KG1 (cell line): ENCODE measurements at places on chromosomes 2 and 18.

GRCh38 chr2:128780434-128781080, 461.9 kb upstream of the HS6ST1 start:
- no peak for DNase-seq

DNA sequence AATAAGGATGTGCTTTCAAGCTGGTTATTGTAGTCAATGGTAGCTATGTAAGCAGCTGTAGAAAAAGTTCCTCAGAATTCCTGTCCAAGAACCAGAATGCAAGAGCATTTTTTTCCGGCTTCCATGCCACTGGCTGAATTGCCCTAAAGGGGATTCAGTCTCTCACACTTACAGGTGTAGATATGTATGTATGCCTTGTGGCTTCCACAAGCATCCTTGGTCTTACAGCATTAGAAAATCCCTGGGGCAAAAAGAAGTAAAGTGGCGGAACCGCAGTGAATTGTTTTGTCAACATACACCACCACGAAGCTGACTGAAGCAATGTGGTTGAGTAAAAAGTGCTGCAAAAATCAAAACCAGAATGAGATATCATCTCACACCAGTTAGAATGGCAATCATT, 54.6 kb downstream of the FANCL start:
- no peak for DNase-seq

- DNase-seq = no peak
Measured at GRCh38 chr18:58495634-58496033, 133.3 kb downstream of the ALPK2 start.

GRCh38 chr18:59109375-59109774, 30.3 kb upstream of the SEC11C start:
- no peak for DNase-seq

DNA sequence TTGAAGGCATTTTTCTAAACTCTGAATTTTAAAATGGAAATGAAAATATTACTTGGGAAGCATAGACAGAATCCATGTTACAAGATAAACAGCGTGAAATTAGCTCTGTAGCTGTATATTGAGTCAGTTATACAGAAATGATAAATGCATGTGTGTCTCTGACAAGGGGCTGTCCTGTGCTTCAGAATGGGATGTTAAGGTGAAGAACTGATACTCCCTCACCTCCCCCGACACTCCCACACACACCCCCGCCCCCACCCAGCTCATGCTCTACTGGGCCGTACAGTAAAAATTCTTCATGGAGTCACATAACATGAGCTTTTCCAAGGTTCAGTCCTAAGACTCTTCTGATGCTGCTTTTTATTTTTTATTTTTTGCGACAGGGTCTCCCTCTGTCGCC, 869 bp upstream of the THUMPD2 start:
- no peak for DNase-seq

GRCh38 chr2:85801871-85802270, 48.1 kb downstream of the ATOH8 start:
- DNase-seq = no peak

GRCh38 chr2:33337385-33337960, 139.0 kb upstream of the RASGRP3 start:
- no peak for DNase-seq

- no peak for DNase-seq
Measured at GRCh38 chr18:23258566-23259469, 123.5 kb downstream of the CABLES1 start.

GRCh38 chr2:151860613-151861146, 32.5 kb upstream of the ARL5A start:
- DNase-seq = no peak

- DNase-seq = no peak
Measured at GRCh38 chr2:217192366-217192765, 332.5 kb upstream of the TNP1 start.

GRCh38 chr2:219254590-219255201, 978 bp upstream of the TUBA4A start:
- peak; percentile 19 for DNase-seq

GRCh38 chr2:133812826-133813617, 244.8 kb upstream of the NCKAP5 start:
- no peak for DNase-seq

GRCh38 chr2:106970471-106971261, 84.7 kb upstream of the ST6GAL2 start:
- DNase-seq = no peak

DNA sequence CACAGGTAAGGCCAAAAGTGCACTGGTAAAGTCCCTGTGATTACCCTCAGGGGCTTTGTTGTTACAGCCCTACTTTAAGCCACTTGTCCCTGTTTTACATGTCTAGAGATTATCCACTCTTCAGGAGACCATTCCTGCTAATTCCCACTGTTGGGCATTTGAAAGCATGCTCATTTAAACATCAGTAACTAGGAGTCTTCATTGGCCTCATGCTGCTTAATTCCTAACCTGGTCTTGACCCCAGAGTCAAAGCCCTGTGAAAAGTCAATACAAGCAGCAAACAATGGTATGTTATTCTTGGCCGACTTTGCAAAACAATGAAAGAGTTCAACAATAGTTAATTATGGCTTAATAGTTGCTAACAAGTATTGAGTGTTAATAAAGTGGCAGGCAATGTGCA, 23.2 kb downstream of the AFF3 start:
- no peak for DNase-seq

DNA sequence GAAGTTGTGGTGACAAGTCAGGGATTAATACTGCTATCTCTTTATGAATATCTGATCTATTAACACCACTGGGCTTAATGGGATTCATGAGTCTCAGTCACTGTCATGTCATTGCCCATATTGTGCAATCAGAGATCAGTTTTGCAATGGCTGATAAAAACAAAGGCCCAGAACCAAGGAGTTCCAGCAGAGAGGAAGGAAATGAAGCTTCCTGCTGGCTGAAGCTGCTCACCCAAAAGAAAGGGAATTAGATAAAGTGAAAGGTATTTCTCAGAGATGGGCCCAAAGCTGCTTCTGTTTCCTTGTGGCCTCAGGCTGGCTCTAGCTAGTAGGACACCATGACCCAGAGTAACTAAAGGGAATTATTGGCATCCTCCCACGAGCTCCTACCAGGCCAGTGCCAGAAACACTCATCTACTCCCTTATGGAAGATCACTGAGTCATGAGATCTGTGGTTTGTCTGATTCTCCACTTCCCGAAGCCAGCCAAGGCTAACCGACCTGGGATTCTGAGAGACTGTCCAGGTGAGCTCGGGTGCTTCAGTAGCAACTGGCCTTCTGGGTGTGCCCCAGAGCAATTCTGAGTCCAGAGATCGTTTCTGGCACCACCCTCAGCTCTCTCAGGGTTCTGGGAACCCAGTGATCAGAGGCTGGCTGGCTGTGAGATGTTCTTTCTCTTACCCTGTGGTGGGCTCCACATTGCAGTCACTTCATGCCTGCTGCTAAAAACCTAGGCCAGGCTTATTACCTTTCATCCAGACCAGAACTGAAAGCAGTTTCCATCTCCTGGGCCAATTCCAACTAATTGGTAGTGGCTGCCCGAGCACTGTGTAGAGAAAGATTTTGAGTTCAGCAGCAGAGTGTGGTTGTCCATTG, 129.5 kb upstream of the PELI1 start:
- DNase-seq = no peak

DNA sequence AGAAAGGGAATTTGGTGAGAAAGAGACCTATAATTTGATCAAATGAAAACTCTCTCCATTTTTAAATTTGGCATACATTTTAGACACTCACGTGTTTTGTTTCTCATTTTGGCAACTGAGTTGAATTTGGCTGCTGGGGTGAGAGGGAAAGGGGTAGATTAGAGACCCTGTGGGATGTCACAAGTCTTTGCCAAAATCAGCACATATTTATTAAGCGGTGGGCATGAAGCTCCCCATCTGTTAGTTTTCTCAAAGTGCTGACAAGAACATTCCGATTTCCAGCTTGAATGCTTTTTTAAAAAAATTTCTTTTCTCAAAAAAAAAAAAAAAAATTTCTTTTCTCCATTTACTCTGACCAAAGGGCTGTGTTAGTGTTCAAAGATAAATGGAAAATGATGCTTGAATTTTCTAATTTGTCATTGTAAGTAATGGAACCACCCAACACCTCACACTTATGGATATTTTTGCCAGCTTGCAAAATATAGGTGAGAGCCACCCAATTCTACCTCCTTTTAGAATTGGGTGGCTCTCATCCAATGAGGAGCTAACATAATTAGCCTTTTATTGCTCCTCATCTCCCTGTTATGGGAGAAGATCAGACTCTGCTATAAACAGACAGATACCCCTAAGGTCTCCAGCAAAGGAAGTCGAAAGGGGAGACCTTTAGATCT, 222.9 kb upstream of the FN1 start:
- DNase-seq = no peak

- DNase-seq = no peak
Measured at GRCh38 chr2:44247924-44248323, 27.4 kb upstream of the SLC3A1 start.
